ENCODE measurements at places on chromosomes 1 and 21.

DNA sequence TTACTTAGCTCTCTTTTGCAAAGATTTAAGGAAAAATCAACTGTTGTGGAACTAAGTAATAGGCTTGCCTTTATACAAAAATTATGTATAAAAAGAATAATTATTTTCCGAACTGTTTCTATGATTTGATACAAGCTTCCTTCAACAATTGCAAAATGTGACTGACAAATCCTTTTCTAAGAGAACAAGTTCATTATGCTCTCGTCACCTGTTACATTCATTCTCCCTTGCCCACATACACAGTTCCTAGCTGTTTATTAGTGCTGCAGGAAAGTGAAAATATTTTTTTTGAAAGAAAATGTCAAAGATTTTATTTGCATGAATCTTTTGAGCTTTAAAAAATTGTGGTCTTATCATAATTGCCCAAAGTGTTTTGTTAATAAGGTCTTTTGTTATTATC is 466.2 kb downstream of the USP25 start:
- DNase-seq: peak; percentile 64

DNA sequence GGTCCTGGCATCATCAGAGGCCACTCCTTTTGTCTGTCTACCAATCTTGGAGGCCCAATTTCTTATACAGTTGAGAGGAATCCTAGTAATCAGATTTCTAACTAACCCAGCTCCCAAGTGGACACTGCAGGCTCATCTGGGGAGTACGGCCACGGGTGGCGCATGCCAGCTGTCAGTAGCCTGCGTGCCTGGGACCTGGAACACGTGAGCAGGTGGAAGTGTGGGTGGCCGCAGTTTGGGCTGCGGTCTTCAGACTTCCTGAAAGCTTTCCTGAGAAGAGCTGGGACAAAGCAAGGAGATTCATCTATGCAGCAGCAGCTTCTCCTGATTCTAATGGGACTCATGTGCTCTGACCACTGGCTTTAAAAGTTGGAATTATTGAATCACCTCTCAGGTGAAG is 12.4 kb downstream of the ADORA3 start:
- DNase-seq: no peak

DNA sequence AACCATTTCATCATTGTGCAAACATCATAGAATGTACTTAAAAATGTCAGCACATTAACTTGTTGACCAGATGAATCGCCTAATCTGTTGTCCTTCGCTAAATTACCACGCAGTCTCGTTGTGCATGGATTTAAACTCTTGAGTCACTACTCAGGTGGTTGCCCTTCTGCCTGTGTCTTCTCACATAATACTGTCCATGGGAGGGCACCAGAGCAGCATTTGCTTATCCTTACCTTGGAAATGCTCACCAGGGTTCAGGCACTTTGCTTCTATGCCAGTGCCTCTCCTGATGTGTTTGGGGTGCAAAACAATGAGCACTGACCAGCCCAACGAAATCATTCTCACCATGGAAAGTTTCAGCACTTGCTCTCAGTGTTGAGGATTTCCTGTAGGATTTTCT is 559.9 kb downstream of the RWDD3 start:
- no peak for DNase-seq

DNA sequence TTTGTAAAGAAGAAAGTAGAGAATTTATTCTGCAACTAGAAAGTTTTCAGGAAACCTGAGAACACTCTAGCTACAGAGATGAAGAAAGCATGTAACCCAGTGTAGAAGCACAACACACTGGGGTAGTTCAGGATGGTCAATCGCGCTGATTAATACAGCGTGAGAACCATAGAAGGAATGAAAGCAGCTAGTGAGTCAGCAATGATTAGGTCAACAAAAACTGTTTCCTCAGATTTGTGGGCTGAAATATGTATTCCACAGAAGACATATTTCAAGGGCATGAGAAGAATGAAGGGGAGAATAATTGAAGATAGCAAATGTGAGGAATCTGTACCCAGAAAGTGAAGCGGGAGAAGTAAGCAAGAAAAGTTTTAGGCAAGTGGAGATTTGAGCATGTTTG is 97.8 kb upstream of the ADGRL2 start:
- DNase-seq: no peak

DNA sequence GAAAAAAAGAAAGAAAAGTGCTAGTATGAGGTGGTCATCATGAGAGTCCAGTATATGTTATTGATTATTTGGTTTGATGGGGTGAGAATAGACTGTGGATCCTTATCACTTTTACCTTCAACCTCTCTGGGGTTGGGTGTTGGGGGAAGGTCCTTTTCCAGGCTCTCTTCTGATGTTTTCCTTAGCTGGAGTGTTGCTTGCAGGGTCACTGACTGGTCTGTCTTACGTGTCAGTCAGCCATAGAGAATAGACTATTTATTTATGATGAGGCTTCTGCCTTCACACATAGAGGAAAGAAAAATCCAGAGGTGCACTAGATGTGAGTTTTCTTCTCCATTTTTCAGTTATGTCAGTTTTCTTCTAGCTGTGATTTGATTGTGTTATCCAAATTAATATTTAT is 36.5 kb downstream of the MAP3K21 start:
- no peak for DNase-seq

DNA sequence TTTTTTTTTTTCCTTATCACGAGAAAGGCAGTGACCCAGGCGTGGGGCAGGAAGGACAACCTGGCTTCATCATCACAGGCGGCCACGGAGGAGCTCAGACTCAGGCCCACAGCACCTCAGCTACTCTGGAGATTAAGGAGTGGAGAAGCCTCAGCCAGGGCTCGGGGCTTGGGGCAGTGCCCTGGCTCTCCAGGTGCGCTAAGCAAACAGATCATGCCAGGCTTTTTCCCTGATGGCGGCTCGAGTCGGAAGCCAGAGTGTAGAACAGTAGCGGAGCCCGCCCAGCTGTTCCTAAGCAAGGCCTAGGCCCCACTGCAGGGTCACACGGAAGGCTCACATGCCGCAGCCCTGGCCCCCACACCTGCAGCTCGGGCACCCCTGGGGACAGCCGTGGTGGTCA is 70.7 kb downstream of the AGPAT3 start:
- no peak for DNase-seq

Data from hippocampal formation (tissue), 2 donors.